ENCODE measurements at places on chromosomes 4 and X.

- no peak for DNase-seq
These were observed 105.2 kb upstream of the GATB start for GRCh38 chr4:151865744-151866591.

- DNase-seq, result no peak
These were observed 178.3 kb downstream of the RASL11B start for GRCh38 chr4:53040459-53040815.

- no peak for DNase-seq
These were observed 29.3 kb downstream of the SOD3 start for GRCh38 chr4:24824720-24825119.

GRCh38 chr4:87532907-87533306 lies 3.7 kb upstream of the SPARCL1 start:
- no peak for DNase-seq

DNA sequence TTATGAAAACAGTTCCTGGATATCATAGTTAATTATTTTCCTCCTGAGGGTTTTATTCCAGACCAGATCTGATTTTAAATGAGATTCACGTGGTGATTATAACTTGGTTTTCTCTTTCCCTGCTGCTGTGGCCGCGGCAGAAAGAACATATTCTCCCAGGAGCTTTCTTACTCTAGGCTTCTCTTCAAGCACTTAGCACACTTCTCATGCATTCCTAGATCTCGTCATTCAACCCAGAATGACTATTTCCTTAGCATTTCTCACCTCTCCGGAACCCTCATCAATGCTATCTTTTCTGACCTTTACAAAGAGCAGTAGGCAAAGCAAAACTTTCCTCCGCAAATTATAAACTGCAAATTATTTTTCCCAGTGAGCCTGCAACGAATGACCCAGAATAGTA lies 122.9 kb downstream of the GPAT3 start:
- DNase-seq, result no peak

- peak; percentile 53 for DNase-seq
These were observed 111.4 kb downstream of the TSPAN5 start for GRCh38 chr4:98546910-98547594.

DNA sequence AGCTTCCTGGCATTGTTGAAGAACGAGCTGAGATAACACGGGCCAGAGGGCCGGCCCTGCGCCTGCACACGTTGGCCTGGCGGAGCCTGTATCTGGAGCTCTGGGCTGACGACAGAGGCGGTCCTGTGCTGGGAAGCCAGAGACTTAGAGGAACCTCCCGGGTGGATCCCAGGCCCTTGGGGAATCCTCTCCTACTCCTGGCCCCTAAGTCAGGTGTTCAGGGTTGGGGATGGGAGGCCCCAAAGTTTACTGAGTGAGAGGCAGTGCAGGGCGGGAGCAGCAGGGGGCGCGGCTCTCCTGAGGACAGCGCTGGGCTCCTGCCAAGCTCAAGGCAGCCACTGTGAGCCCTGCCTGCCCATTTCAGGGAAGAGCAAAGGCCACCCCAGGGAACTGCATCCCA lies 2.5 kb upstream of the HTRA3 start:
- DNase-seq, result no peak

GRCh38 chrX:104641176-104641575 lies 75.2 kb downstream of the IL1RAPL2 start:
- DNase-seq, result no peak

DNA sequence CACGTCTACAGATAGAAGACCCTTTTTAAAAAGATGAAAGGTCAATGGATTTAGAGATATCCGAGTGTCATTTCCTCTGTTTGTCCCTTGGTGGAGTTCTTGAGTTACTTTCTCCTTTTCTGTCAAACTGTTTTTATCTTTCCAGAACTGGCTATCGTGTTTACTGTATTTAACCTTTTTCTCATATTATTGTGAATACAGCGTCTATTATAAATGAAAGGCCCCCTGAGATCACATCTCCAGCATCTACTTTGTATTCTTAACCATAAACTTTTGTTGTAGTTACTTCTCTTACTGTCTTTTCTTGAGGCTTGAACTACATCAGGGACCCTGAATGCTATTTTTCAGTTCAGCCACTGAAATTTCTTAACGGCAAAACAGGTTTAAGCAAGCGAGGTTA lies 4.0 kb upstream of the PCDH7 start:
- DNase-seq, result no peak

DNA sequence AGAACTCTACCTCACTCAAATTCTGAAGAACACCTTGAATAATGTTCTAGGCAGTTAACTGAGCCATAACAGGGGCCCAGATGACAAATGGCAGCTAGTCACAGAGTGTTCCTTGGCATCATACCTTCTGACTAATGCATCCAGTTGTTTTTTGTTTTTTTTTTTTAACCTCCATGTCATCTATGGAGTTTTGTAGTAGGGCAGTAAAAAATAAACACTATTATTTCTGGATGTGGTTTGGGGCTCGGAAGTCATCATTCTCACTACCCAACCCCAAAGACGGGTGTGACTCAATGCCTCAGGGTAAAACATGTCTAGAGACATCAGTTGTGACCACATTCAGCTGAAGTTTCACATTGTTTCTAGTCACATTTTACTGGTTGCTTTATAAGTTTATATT lies 31.2 kb upstream of the MCF2 start:
- no peak for DNase-seq

GRCh38 chr4:1178300-1179088 lies 6.1 kb upstream of the SPON2 start:
- no peak for DNase-seq

DNA sequence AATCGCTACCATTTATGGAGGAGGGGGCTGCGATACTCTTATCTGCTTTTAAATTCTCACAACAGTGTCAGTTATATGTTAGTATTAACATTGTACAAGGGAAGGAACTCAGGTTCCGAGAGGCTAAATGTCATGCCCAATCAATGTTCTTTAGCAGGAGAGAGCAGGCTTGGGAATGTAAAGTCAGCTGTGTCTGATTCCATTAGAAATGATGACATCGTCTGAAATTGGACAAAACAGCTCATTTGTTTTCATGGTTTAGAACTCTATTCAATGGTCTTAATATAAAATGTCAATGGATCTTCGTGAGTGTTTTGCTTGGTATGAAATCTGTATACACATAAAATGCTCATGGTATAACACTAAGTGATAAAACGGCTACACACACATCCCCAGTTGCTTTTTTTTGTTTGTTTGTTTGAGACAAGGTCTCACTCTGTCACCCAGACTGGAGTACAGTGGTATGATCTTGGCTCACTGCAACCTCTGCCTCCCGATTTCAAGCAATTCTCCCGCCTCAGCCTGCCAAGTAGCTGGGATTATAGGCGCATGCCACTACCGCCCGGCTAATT lies 11.9 kb upstream of the SH3KBP1 start:
- no peak for DNase-seq

DNA sequence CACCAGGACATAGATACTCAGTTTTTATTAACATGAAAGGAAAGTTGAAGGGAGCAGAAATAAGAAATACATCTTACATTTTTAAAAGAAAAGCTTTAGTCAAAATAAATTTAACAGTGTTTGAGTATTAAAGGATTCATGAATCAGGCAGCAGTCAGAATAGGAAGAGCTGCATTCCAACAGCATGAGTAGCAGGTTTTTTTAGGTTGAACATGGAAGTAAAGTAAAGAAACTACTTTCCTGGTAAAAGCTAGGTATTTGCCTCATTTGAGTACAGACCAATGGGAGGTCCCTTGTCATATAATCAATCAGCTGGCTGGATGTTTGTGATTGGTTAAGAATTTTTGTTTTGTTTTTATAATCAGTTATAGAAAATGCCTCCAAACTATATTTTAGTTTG lies 645.9 kb upstream of the INTU start:
- no peak for DNase-seq

DNA sequence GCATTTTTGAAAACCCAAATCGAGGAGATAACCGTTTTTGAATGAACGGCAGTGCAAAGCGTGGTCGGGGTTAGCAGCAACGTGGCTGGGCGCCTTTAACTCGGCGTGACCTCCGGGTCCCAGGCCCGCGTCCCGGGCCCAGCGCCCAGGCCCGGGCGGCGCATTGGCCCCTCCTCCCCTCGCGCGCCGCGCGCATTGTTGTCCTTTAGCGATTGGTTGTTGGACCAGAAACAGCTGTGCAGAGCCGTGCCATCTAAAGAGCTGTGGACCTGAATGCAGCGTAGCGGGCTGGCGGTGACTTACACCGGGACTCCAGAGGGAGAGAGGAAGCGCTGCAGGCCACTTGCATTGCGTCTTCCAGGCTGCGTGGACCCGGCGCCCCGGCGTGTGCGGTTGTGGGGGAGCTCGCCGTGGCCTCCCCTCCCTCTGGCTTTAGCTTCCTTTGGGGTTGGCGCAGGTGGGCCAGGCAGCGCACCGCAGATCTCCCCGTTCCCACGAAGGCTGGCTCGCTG lies at the start of gene STOX2:
STOX2 (plus strand) TSS at position 227 of the 512 bp plus-strand sequence. CDS start 1,484 bp downstream, outside the sequence.
- DNase-seq, result peak; percentile 84

DNA sequence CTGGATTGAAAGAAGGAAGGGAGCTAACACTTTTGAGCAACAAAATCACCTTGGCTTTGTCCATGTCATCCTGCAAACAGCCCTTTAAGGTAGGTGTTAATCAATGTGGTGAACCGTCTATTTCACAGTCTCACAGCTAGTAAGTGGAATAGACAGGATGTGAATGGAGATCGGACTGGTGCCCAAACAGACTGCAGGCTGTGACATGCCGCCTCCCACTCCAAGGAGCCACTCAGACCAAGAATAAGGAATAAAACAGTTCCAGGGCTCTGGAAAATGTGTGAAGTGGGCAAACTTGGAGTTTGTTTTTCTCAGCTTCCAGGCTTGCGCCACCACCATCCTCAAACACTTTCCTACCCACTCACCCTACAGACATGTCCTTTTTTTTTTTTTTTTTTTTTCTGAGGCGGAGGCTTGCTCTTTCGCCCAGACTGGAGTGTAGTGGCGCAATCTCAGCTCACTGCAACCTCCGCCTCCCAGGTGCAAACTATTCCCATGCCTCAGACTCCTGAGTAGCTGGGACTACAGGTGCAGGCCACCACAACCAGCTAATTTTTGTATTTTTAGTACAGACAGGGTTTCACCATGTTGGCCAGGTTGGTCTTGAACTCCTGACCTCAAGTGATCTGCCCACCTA lies 57.7 kb upstream of the SEC24B start:
- no peak for DNase-seq

- DNase-seq, result no peak
These were observed 633.7 kb upstream of the HTR2C start for GRCh38 chrX:113950081-113950678.

GRCh38 chrX:55111578-55112254 lies 22.9 kb downstream of the PAGE2 start:
- DNase-seq, result no peak

DNA sequence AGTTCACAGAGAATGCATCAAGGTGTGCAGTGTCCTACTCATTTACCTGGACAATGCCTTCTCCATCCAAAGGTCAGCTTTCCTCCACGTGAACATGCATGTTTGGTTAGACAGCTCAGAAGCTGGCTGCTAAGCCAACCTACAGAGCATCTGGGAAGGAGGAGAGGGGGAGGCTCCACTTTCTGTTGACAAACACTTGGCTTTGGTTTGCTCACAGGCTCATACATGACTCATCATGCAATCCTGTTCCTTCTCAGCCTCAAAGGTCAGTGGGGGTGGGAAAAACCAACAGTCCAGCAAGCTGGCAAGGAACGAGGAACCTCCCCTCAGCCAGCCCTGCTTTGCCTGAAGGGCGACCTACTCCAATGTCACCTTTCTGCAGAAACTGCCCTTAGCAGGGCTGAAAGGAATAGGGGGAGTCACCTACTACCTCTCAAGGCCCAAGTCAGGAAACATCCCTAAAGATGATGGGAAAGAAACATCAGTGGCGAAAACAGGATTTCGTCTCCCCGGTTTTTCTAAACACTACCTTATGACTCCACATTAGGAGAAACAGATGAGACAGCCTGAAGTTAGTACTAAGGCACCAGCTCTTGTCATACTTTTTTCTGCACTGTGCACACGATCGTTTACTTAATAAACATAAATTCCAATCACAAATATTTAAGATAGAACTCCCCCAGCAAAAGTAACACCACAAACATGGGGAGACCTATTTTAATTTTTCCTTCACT lies 37.9 kb downstream of the RELL1 start:
- no peak for DNase-seq

DNA sequence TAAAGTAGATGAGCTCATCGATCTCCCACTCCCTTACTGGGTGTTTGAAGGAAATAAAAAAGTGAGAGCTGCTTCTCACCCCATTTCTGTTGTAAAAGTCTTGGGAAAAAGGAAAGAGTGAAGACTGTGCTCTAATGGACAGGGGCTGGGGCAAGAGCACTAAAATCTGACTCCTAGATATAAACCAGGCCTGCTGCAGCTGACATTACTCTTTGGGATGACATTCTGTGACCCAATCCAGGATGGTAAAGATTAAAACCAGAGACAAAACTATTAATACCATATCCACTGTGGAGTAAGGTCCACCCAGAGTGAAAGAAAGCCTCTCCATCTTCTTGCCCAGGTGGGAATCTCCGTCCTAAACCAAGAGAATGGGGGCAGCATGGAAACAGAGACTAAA lies 20.1 kb upstream of the NEUROG2 start:
- DNase-seq, result no peak

GRCh38 chr4:176107695-176108094 lies 42.1 kb downstream of the WDR17 start:
- DNase-seq, result no peak

DNA sequence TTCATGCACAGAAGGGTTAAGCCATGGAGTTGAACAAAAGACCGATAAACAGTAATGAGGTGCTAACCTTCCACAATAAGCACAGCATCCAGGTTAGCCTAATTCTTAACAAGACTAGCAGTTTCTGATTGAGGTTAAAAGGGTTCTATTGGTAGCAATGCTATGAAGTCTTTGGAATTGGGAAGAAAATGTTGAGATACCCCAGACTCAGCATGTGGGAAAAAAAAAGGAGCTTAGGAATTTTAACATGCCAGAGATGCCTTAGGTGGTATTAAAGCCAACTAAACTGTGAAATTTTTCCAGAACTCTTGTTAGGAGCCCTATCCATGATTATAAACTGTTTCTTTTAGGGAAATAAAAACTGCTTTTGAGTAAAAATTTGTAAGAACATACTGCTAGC lies 391.7 kb downstream of the GABRG1 start:
- DNase-seq, result no peak

- no peak for DNase-seq
These were observed 101.1 kb upstream of the CYLC1 start for GRCh38 chrX:83759872-83760271.

DNA sequence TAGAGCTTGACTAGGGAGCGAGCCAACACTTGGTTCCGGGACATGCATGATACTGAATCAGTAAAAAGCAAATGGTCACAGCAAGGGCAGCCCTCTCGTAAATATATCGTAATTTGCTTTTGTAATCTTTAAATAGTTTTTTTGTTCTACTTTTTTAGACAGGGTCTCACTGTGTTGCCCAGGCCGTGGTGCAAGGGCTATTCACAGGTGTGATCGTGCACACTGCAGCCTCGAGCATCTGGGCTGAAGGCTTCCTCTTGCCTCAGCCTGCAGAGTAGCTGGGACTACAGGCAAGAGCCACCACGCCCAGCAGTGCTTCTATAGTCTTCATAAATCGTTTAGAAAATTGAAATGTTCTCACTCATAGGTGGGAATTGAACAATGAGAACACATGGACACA lies 309.7 kb downstream of the TENM3 start:
- DNase-seq, result no peak

GRCh38 chr4:140718241-140718952 lies 37.8 kb downstream of the TBC1D9 start:
- DNase-seq, result no peak

- no peak for DNase-seq
These were observed 4.8 kb downstream of the FRMPD3 start for GRCh38 chrX:107454302-107454701.

- DNase-seq, result no peak
These were observed 79.8 kb downstream of the NYX start for GRCh38 chrX:41526925-41527324.

GRCh38 chr4:109728385-109728784 lies 1.5 kb downstream of the PLA2G12A start:
- DNase-seq, result no peak

GRCh38 chr4:19806865-19807264 lies 444.8 kb upstream of the SLIT2 start:
- no peak for DNase-seq
